ENCODE measurements at places on chromosomes 13 and 19.

DNA sequence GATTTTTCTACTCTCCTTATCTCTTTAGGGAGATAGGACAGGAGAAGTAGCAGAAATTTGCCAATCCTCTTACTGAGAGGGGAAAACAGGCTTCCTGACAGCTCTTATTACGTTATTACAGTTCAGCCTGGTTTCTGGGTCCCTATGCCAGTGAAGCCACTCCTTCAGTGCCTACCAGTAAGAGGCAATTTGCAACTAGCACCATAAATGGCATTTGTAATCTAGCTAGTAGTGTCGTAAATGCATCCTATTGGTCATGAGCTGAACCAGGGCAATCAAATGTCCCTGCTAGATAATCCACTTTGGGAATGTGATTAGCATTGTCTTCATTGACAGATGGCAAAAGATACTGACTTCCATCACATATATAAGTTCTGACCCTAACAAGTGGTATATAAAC lies 428.8 kb downstream of the DCT start:
- DNase-seq: no peak

DNA sequence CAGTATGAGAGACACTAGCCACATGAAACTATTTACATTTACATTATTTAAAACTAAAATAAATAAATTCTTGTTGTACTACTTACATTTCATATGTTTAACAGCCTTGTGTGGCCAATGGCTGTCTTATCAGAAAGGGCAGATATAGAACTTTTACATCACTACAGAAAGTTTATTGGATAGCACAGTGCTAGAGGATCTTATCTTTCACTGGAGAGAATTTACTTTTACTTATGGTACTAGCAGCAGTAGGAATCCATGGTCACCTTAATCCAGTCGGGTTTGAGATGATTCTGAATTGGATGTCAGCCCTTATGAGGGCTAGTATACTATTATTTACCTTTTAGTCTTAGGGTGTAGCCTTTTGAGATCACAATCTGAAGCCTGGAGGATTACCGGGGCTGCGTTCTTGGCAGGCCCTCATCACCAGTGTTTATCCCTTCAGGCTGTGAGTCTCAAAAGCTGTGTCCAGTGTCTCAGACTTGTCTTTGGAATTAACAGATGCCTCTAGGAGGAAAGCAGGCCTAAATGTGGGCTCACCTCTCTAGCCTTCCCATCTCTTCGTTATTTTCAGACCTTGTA lies 21.7 kb downstream of the IFT88 start:
- DNase-seq: no peak

GRCh38 chr13:45521297-45521696 lies 56.6 kb downstream of the COG3 start:
- DNase-seq: no peak

DNA sequence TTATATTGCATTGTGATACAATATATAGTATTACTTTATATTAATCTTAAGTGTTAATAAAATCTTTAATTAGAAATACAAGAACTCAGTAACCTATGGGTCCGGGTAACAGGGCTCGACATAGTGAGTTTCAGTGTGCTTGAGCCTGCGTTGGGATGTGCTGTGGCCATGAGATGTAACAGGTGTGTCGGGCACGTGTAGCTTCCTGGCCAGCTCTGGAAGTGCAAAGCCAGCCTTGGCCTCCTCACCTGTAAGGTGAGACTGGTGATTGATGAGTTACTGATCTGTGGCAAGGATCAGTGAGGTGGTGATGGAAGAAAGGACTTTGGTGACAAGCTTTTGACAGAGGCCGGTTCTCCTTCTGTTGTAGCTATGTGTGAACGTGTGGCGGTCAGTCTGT lies 19.2 kb downstream of the ATP4B start:
- DNase-seq: no peak

DNA sequence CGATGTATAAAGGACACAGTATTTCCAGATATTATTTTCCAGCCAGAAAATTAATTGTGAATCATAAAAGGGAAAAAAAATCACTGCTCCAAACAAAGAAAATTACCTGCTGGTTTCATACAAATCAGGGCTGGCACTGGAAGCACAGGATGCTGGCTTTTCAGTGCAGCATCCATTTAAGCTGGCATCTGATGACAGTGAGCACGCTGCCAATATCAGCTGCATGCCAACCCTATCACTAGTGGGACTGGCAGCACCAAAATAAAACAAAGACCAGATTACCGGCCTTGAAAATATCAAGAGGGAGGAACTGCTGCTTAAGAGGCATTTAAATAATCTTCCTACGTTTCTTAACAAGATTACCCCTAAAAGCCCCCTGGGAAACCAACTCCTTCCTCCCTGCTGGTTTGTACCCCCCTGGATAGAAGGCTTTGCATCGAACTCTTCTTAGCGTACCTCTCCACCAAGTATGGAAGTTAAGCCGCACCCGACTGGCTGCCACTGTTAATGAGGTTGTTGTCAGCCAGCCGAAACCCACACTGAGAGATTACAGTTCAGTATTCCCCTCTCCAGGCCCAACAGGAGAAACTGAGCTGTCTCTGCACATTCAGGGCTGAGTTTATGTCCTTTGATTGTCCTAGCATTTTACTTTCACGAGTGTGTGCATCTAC lies 257.8 kb downstream of the EFNB2 start:
- DNase-seq: no peak

DNA sequence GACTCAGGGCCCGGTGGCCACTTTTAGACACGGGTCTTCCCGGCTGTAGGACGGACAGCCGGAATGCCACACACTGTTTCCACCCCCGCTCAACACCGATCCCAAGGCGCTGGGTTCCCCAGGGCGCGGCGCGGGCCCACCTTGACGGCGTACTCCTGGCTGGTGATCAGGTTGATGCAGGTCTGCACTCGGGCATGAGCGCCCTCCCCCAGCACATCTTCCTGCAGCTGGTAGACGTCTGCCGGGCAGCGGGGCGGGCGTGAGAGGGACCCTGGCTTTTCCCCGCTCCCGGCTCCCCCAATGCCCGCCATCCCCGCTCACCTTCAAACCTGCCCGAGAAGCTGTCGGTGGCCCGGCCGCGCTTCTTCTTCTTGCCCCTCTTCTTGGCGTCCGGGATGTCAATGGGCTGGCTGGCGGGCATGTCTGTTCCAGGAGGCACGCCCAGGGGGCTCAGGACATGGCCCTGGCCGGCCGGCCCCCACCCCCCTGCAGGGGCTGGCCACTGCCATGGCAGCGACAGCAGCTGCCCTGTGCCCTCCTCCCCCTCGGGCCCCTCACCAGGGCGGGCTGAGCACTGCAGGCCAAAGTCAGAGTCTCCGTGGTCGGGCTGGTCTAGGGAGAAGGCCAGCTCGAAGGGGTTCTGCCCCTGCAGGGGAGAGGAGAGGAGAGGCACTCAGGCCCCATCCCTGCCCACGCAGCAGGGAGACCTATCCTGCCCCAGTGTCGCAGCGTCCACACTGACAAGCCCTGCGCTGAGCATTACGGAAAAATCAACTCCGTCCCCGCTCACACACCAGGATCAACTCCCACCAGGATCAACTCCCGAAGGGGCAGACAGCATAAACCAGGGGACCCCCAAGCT lies 4.8 kb downstream of the MKNK2 start:
- DNase-seq: no peak

- DNase-seq: no peak
Measured at GRCh38 chr19:7483720-7484201, 5.1 kb downstream of the PEX11G start.

DNA sequence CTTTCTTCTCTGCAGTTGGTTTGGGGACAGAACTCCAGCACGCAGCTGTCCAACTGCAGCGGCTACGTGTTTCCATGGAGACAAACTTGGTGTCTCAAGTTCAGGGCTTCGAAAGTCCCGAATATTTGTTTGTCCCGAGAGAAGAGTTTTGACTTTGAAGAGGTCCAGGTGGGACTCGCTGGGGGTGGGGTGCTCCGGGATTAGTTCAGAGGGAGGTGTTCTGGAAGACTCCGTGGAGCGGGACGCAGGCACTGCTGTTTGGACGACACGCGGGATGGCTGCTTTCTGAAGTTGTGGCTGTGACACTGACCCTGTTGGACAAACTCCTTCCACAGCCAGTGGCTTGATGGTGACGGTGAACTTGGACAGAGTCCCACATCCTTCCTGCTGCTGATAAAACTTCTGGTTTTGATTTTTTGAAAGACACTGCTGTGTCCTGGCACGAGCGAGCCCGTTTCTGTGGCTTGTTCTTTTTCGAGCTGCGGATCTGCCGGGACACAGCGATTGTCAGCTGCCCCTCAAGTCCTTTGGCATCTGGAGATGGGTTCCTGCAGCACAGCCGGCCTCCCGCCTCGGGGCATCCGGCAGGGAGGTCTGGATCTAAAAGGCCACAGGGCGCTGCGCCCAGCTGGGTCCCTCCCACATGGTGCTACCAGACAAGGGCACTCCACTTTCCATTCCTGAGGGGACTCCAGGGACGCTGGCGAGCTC lies 15.9 kb upstream of the RANBP3 start:
- no peak for DNase-seq

GRCh38 chr13:113209759-113210421 lies 477 bp downstream of the CUL4A start:
- peak; percentile 87 for DNase-seq

GRCh38 chr19:5926641-5927440 lies 12.8 kb downstream of the CAPS start:
- no peak for DNase-seq

GRCh38 chr19:29326351-29326750 lies 113.4 kb upstream of the UQCRFS1 start:
- DNase-seq: no peak

DNA sequence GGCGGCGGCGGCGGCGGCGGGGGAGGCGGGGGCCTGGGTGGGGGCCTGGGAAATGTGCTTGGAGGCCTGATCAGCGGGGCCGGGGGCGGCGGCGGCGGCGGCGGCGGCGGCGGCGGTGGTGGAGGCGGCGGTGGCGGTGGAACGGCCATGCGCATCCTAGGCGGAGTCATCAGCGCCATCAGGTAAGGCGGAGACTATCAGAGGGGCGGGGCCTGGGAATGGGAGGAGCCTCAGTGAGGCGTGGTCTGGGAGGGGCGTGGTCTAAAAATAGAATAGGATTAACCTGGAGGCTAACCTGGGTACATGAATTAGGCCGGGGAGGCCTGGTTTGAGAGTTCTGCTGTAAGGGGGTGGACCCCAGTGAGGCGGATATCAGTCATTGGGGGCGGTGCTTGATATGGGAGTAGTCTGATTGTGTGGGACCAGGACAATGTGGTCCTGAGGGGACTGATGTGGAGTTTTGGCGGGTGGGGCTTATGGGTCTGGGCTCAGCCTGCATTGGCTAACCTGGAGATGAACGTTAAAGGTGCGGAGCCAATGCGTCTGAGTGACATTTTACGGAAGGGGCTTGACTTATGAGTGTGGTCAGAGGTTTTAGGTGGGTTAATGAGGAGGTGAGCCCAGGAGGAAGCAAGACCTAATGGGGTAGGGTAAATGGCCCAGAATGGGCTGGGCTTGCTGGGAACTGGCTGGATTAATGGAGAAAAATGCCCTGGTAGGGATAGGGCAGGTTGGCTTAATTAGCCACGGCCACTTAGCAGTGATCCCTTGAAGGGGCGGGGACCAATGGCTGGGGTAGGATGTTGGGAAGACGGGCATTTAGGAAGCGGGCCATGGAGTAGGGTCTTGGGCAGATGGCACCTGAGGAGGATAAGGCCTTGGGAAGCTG lies 1.4 kb downstream of the CAPNS1 start:
- DNase-seq: peak; percentile 92

- DNase-seq: no peak
Measured at GRCh38 chr13:42891591-42891990, 100.5 kb downstream of the EPSTI1 start.

- DNase-seq: no peak
Measured at GRCh38 chr13:62583466-62583865, 1167.8 kb upstream of the PCDH20 start.

- DNase-seq: no peak
Measured at GRCh38 chr13:39665763-39666162, 10.3 kb downstream of the COG6 start.

DNA sequence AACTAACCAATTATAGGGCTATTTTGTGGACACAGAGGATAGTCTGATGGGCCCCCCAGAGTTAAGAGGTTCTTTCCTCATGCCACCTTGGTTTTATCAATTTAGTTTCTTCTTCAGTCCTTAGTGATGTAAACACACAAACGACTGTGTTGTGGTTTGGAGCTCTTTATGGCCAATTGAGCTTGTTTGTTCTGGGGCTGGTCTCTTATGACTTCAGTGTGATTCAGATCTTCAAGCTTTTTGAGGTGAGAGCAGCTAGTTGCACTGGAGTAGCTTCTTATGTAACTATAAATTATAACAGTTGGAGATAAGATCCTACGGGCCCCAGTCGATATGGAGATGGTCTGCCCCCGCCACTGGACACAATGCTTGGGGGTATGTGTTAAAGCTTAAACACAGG lies 22.0 kb upstream of the GJB6 start:
- no peak for DNase-seq

GRCh38 chr19:1825909-1826556 lies 14.0 kb upstream of the ATP8B3 start:
- peak; percentile 85 for DNase-seq

GRCh38 chr19:17163652-17164051 lies 51.5 kb upstream of the USE1 start:
- no peak for DNase-seq

- DNase-seq: peak; percentile 47
Measured at GRCh38 chr19:2235381-2236063, 607 bp downstream of the PLEKHJ1 start.

GRCh38 chr19:53509845-53510244 lies 28.1 kb upstream of the ZNF331 start:
- DNase-seq: no peak

DNA sequence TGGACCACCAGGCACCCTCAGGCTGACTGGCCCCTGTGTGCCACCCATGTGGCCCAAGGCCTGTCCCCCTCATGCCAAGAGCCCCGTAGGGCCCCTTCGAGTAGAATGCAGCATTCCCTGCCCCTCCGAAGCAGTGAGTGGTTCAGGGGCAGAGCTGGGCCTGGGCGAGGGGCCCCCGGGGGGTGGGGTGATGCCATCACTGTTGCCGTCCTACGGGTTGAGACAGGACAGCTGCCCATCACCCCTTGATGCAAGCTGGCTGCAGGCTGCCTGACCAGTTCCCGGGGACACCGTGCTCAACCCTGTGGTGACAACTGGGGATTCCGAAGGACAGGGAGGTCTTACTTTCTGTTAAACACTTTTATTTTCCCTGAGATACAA lies 4.7 kb downstream of the SBNO2 start:
- DNase-seq: no peak

DNA sequence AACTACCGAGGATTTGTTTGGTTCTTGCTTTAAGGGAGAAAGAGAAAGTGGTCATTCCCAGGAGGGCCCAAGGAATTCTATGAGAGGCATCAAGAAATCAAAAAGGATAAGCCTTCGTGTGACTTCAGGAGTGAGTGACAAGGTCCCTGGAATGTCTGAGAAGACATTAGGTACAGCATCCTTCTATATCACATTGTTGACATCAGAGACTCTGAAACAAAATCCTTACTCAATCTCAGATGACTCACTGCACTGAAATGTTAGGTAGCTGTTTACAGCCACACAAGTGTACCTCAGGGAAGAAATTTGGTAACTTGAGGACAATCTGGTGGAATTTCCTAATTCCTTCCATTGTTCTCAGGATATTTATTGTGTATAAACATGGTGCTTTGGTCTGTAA lies 7.9 kb upstream of the LGALS14 start:
- no peak for DNase-seq

- DNase-seq: peak; percentile 28
Measured at GRCh38 chr19:52600639-52601024, 30.5 kb downstream of the ZNF701 start.

Measured in activated naive CD4-positive, alpha-beta T cell treated with anti-CD3 and anti-CD28 coated beads, Interleukin-2, amount 10 ng/mL, durations not matched to agents 7 days and 5 days (primary cell).